ENCODE measurements at places on chromosomes 12 and 14. TPM values are rescaled to one million over a fixed set of nuclear protein-coding genes. Genes with fewer than 3 reads are reported as not detected.

- no peaks in the 10 kb centered on the region for H3K36me3 ChIP-seq
- no peaks in the 10 kb centered on the region for H3K27me3 ChIP-seq
- no peak for DNase-seq
- H3K4me1 ChIP-seq: no peaks in the 10 kb centered on the region
- no peak overlapping the region for H3K27ac ChIP-seq
These were observed 89.6 kb downstream of the CHGA start for GRCh38 chr14:93012506-93012905.

SYT10 gene
- total RNA-seq: not detected

DNA sequence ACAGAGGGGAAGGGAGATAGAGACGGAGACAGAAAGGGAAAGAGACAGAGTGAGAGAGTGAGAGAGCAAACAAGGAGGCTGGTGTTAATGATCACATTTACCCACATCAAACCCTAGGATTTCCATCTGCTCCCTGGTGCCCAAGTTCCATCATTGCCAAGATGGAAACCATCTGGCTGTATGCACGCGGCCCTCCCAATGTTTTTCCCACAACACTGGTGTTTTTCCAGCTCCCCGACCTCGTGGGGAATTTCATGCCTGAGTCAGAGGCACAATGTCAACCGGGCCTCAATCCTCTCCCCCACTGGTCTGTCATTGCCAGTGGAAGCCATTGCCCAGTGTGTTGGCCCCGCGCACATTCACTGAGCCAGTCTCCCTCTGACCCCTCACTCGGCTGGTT is 19.9 kb upstream of the BDKRB2 start:
- no peaks in the 10 kb centered on the region for H3K4me1 ChIP-seq
- no peak for DNase-seq
- no peaks in the 10 kb centered on the region for H3K27me3 ChIP-seq
- no peaks in the 10 kb centered on the region for H3K36me3 ChIP-seq

- H3K27me3 ChIP-seq: no peaks in the 10 kb centered on the region
- no peak for DNase-seq
- H3K4me1 ChIP-seq: no peaks in the 10 kb centered on the region
- no peak overlapping the region for H3K27ac ChIP-seq
- H3K4me3 ChIP-seq: no peak overlapping the region
These were observed 2.3 kb downstream of the RDH12 start for GRCh38 chr14:67703997-67704396.

- no peaks in the 10 kb centered on the region for H3K36me3 ChIP-seq
- no peaks in the 10 kb centered on the region for H3K4me1 ChIP-seq
- H3K27ac ChIP-seq: no peak overlapping the region
- H3K4me3 ChIP-seq: no peak overlapping the region
These were observed 104.0 kb downstream of the C14orf39 start for GRCh38 chr14:60381909-60382308.

SLC2A14 gene
- 0.09 TPM for total RNA-seq

DNA sequence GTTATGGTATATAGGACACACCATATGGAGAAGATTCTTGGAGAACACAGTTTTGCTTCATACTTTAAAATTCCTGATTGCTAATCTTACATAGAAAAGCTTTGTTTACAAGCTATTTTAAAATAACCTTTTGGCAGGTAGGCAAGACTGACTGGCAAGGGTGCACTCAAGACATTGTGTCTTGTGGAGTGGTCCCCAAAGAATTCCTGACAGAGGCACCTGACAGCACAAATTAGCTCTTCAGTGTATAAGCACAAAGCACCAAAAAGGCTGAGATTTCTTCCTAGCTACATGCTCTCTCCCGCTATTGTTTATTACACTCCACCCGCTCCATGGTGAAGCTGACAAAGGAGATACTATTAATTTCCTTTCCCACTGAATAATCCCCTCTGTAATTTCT is 139.4 kb downstream of the MON2 start:
- no peaks in the 10 kb centered on the region for H3K36me3 ChIP-seq
- peaks cover 19% of the 10 kb centered on the region for H3K4me1 ChIP-seq
- no peaks in the 10 kb centered on the region for H3K27me3 ChIP-seq
- no peak overlapping the region for H3K27ac ChIP-seq
- H3K4me3 ChIP-seq: no peak overlapping the region

KSR2 gene
- 0.02 TPM for total RNA-seq

KLHL28 gene
- total RNA-seq: 10.0 TPM

- H3K36me3 ChIP-seq: no peaks in the 10 kb centered on the region
- H3K27ac ChIP-seq: no peak overlapping the region
- no peaks in the 10 kb centered on the region for H3K27me3 ChIP-seq
- no peak for DNase-seq
These were observed 124.4 kb upstream of the KRR1 start for GRCh38 chr12:75635606-75636444.

DNA sequence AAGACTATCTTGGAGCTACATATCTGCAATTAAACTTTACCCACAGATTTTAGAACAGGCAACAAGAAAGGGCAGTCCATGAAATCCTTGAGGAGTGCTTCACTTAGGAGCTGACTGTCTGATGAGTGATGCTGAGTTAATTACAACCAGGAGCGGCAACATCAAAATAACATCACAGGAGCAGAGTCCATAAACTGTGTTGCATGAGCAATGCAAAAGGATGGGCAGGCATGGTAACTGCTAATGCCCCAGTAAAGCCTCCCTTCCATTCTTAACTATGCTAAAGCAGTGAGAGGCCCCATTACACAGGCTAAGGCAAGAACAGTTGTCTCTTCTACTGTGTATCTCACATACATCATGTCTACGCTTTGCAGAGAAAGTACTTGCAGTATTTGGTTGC is 156.6 kb downstream of the PAX9 start:
- no peaks in the 10 kb centered on the region for H3K27me3 ChIP-seq
- no peak overlapping the region for H3K4me3 ChIP-seq
- H3K27ac ChIP-seq: no peak overlapping the region
- no peak for DNase-seq
- no peaks in the 10 kb centered on the region for H3K36me3 ChIP-seq
- H3K4me1 ChIP-seq: peaks cover 8% of the 10 kb centered on the region

KCTD10 gene
- total RNA-seq: 55.2 TPM

DNA sequence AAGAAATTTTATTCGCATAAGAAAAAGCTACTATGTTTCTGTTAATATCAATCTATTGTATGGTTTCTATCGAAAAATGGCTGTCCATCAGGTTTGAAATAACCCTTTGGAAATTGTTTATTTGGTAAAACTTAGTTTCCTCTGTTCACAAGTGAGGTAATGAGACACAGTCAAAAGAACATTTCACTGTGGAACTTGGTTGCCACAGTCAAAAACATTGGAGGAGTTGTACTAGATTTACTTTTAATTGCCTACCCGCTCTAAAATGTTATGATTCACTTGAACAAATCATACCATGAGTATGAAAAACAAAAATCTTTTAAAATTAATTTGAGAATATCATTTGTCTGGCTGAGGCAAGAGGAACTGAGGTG is 46.5 kb downstream of the ITPR2 start:
- peaks cover 2% of the 10 kb centered on the region for H3K4me1 ChIP-seq
- H3K27ac ChIP-seq: no peak overlapping the region
- H3K36me3 ChIP-seq: no peaks in the 10 kb centered on the region

DNAJC22 gene
- 1.9 TPM for total RNA-seq

DNA sequence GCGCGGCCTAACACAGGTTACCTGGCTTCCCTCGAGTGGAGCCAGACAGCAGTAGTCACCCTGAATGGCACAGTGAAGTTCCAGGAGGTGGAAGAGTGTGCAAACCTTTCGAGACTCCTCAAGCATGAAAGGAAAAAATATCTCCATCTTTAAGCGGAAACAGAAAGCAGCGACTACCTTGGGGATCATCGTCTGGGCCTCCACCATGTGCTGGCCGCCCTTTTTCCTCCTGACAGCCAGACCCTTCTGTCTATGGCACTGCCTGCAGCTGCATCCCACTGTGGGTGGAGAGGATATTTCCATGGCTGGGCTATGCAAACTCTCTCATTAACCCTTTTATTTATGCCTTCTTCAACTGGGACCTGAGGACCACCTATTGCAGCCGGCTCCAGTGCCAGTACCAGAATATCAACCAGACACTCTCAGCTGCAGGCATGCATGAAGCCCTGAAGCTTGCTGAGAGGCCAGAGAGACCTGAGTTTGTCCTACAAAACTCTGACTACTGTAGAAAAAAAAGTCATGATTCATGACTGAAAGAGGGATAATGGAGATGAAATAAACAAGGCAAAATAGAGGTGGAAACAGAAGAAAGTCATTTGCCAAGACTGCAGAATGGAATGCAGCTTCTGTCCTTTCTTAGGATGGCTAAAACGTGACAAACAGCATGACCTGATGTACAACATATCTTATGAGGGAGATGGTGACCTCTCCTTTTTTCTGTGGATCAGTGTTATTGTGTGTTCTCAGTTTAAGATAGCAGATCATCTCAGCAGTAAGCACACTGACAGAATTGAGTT is 2.4 kb upstream of the HEBP1 start:
- H3K4me3 ChIP-seq: no peak overlapping the region
- H3K4me1 ChIP-seq: no peaks in the 10 kb centered on the region
- H3K27ac ChIP-seq: no peak overlapping the region
- no peaks in the 10 kb centered on the region for H3K27me3 ChIP-seq
- DNase-seq: no peak

TTC6 gene
- total RNA-seq: 0.35 TPM

DNA sequence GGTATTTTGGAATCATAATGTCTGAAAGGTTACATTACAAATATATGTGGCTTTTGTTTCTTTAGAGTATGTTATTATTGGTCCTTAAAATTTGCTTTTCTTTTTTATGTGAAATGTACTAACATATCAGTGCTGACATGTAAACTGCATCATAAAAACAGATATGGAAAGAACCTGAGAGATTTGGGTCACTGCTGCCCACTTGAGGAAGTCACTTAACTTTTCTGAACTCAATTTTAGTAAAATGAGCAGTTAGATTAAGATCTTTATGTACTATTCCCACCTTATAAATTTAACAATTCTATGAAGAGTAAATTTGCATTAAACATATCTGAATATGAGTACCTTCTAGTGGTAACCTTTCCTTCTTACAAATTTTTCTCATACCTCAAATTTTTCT is 7.5 kb downstream of the PTGR2 start:
- no peak overlapping the region for H3K4me3 ChIP-seq
- no peak overlapping the region for H3K27ac ChIP-seq
- H3K4me1 ChIP-seq: no peaks in the 10 kb centered on the region
- no peak for DNase-seq

DNA sequence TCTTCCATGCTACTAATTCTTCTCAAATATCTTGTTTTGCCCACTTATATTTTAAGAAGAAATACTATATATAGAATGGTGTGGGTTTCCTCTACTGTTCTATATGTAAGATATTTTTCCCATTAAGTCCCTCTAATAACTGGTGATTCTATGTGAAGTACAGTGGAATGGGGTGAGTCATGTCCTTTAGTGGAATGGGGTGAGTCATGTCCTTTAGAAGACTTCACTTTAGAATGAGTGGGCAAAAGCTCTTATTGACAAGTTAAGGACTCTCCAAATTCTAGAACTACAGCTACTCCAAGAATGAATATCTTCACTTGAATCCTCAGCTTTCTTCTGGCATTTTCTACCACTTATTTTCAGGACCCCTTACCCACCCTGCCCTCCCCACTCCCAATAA is 349.9 kb downstream of the ETNK1 start:
- H3K4me1 ChIP-seq: no peaks in the 10 kb centered on the region
- no peak overlapping the region for H3K27ac ChIP-seq
- no peaks in the 10 kb centered on the region for H3K36me3 ChIP-seq
- no peak overlapping the region for H3K4me3 ChIP-seq
- peak; percentile 35 for DNase-seq
- peaks cover 66% of the 10 kb centered on the region for H3K27me3 ChIP-seq

DNA sequence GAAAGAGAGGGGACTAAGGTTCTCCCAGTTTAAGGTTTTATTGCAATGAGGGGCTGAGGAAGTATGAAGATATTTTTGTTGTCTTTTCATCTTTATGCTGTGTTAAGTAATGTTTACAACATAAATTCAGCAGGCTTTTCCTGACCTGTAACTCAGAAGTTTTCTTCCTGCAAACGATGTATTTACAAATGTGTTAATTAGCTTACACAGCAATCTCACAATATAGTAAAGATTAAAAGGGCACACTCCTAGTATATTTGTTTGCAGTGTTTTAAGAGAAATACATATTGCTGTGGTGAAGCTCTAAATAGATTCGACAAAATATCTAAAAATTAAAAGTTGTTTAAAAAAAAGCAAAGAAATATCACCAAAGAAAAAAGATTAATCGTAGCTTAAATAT is 55.7 kb downstream of the OR11H12 start:
- H3K4me1 ChIP-seq: no peaks in the 10 kb centered on the region
- no peak overlapping the region for H3K4me3 ChIP-seq
- no peaks in the 10 kb centered on the region for H3K36me3 ChIP-seq
- no peak for DNase-seq

- no peak for DNase-seq
- H3K4me1 ChIP-seq: peaks cover 43% of the 10 kb centered on the region
- no peak overlapping the region for H3K4me3 ChIP-seq
- H3K36me3 ChIP-seq: no peaks in the 10 kb centered on the region
- no peak overlapping the region for H3K27ac ChIP-seq
These were observed 64.8 kb downstream of the DAD1 start for GRCh38 chr14:22524115-22524783.

DNA sequence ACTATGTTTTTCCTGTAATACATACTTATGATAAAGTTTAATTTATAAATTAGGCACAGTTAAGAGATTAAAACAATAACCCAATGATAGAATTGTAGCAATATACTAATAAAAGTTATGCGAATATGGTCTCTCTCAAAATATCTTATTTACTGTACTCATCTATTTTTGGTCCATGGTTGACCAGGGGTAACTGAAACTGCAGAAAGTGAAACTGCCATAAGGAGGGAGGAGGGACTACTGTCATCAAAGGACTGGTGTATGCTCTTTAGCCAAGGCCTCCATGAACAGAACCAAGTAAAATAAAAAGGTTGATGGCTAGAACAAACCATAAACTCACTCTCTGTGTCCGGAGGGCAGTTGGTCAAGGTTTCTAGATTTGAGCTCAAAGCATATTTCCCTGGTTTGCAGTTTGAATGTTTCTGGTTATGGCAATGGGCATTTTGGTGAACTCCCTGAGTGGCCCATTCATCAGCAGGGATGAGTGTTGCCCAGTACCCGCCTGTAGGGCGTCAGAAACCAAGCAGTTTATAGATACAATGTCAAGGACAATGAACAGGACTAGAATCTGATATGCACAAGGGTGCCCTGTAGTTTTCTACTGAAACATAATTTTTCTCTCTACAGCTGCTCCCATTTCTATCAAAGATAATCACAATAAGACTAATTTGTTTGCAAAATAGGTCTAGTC is 19.8 kb downstream of the LEMD3 start:
- H3K4me1 ChIP-seq: peaks cover 19% of the 10 kb centered on the region
- H3K4me3 ChIP-seq: no peak overlapping the region
- H3K27me3 ChIP-seq: no peaks in the 10 kb centered on the region
- no peak for DNase-seq
- H3K36me3 ChIP-seq: no peaks in the 10 kb centered on the region

- no peaks in the 10 kb centered on the region for H3K36me3 ChIP-seq
- H3K4me1 ChIP-seq: no peaks in the 10 kb centered on the region
- no peaks in the 10 kb centered on the region for H3K27me3 ChIP-seq
- H3K27ac ChIP-seq: no peak overlapping the region
- peak; percentile 85 for DNase-seq
These were observed 111.9 kb upstream of the CCDC175 start for GRCh38 chr14:59688224-59689170.

- no peak overlapping the region for H3K27ac ChIP-seq
- no peak overlapping the region for H3K4me3 ChIP-seq
- H3K4me1 ChIP-seq: peaks cover 21% of the 10 kb centered on the region
- H3K27me3 ChIP-seq: no peaks in the 10 kb centered on the region
- no peak for DNase-seq
These were observed 167.1 kb downstream of the TSPAN9 start for GRCh38 chr12:3244219-3244750.

- peak; percentile 40 for DNase-seq
- no peak overlapping the region for H3K4me3 ChIP-seq
- no peak overlapping the region for H3K27ac ChIP-seq
- H3K4me1 ChIP-seq: no peaks in the 10 kb centered on the region
- H3K27me3 ChIP-seq: no peaks in the 10 kb centered on the region
These were observed 333.7 kb downstream of the EGLN3 start for GRCh38 chr14:33617154-33617553.
